Kidney glomerular epithelial cell (primary cell): ENCODE measurements at places on chromosomes 12 and 14.

GRCh38 chr14:33315217-33315616, 376.5 kb downstream of the NPAS3 start:
- DNase-seq = no peak

GRCh38 chr14:89907655-89908054, 46.9 kb downstream of the EFCAB11 start:
- no peak for DNase-seq

GRCh38 chr12:59650588-59651228, 54.9 kb downstream of the SLC16A7 start:
- peak; percentile 75 for DNase-seq

DNA sequence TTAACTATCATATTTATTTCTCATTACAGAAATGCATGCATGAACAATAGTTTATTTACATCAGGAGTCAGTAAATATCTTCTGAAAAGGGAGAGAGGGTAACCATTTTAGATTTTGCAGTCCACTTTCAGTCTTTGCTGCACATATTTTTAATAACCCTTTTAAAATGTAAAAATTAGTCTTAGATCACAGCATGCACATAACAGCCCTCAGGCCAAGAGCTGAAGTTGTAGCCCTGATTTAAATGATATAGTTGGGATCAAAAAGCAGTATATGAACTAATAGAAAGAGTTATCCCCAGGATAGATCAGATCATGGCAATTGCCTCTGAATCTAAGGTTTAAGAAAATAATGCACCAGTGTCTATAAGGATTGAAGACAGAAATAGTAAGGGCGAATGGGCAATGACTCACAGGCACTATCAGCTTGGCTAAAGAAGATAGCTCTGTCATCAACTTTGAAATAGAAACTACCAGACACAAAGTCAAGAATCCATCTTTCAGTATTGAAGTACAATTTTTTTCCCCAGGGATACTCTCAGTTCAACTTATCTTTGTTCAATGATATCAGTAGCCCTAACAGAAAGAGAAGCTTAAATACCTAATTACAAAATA, 13.1 kb upstream of the CLEC7A start:
- DNase-seq = no peak

DNA sequence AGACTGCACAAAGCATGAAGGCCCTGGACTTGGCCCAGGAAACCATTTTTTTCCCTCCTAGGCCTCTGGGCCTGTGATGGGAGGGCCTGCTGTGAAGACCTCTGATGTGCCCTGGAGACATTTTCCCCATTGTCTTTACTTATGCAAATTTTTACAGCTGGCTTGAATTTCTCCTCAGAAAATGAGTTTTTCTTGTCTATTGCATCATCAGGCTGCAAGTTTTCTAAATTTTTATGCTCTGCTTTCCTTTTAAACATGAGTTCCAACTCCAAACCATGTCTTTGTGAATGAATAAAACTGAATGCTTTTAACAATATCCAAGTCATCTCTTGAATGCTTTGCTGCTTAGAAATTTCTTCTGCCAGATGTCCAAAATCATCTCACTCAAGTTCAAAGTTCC, 43.7 kb upstream of the TRHDE start:
- no peak for DNase-seq

DNA sequence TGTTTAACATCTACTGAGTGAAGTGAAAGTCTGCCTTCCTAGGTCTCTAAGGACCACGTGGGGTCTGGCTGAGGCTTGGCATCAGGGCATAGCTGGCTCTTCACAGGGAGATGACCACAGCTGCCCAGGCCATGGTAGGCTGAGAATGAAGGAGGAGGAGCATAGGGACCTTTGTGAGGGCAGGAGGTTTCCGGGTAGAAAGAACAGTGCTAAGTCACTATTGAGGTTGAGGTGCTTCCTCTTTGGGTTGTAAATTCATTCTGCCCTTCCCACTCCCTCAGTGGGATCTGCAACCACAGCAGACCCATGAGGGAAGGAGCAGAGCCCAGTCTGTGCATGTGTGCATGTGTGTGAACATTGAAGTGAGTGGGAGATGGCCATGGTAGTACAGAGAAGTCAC, 909.6 kb downstream of the VRK1 start:
- DNase-seq = no peak

GRCh38 chr12:55692631-55693322, 14.9 kb downstream of the ITGA7 start:
- DNase-seq = no peak

GRCh38 chr14:79186523-79186922, 1016.4 kb downstream of the NRXN3 start:
- no peak for DNase-seq

GRCh38 chr12:42278128-42278510, 40.1 kb upstream of the YAF2 start:
- no peak for DNase-seq

- no peak for DNase-seq
Observed at GRCh38 chr12:130152386-130152785, 9.9 kb upstream of the FZD10 start.
